Stimulated activated CD4-positive, alpha-beta T cell treated with anti-CD3 and anti-CD28 coated beads, Interleukin-1b, Interleukin-23, amount 100 ng/mL, for 4 hours (primary cell): ENCODE measurements at places on chromosomes 2 and 18.

GRCh38 chr2:69943000-69943842, 18.2 kb downstream of the ASPRV1 start:
- no peak for DNase-seq

DNA sequence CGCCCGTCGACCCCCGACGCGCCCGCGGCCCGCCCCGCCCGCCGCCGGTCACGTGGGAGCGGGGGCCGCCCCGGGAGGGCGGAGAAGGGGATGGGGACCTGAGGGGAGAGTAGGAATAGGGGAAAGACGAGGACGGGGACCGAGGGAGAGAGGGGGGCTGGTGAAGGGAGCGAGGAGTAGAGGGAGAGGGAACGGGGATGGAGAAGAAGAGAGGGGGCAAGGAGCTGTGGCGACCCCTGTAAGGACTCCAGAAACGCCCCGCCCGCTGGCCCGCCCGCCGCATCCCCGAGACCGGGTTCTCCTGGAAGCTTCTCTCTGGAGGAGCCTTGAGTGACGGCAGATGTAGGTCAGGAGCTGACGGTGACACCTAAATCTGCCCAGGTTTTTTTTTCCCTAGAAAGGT, 615 bp downstream of the ADNP2 start:
- peak; percentile 21 for DNase-seq

DNA sequence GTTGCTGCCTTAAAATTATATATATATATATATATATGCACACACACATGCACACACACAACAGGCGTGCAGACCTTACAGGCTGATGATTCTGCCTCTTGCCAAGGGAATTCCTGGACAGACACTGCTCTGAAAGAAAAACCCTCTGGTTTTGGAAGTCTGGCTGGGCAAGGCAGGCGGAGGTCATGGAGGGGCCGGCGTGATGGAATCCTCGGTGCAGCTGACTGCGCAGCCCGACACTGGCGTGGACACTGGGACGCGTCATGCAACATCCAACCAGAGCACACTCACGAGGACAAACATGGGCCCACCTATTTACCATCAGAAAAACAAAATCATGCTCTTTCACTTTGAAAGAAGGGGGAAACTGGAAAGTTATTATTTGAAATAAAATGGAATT, 235.3 kb downstream of the ZNF516 start:
- no peak for DNase-seq

DNA sequence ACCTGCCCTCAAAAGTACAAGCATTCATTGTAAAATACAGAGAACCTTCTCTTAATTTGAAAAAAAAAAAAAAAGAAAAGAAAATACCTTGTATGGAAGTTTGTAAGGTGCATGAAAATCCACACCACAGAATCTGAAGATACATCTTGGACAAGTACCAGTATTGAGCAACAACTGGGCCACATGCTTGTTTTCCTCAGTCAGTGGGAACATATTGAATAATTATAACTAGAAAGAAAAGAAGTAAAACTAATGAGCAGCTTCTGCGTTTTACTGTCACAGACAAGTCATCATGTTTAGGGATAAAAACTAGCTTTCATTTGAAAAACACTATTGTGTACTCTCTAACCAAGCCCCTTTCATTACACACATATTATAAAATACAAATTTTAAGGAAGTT, 5.8 kb upstream of the PEX13 start:
- DNase-seq: no peak

DNA sequence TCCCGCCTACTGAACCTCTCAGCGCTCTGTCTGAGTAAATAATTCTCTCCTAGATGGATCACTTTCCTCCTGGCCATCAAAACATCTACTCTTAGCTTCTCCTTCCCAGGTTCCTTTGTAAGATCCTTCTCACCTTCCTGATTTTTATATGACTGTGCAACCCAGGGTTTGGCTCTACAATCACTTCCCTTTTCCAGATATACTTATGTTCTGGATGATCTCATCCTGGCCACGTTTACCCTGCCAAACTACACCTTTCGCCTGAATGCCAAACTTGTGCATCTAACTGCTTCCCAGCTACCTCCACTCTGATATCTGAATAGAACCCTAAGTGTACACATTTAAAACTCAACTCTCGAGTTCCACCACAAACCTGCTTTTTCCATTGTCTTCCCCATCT, 290.5 kb upstream of the REV1 start:
- no peak for DNase-seq

DNA sequence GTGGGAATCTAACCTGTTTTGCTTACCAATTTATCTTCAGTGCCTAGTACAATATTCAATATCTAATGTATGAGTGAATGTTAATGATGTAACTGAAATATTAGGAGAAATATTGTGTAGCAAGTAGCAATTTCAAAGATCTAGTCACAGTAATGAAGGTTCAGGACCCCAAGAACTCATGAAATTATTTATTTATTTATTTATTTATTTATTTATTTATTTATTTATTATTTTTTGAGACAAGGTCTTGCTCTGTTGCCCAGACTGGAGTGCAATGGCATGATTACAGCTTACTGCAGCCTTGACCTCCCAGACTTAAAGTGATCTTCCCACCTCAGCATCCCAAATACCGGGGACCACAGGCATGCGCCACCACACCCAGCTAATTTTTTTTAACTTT, 126.9 kb downstream of the KCNJ3 start:
- no peak for DNase-seq

DNA sequence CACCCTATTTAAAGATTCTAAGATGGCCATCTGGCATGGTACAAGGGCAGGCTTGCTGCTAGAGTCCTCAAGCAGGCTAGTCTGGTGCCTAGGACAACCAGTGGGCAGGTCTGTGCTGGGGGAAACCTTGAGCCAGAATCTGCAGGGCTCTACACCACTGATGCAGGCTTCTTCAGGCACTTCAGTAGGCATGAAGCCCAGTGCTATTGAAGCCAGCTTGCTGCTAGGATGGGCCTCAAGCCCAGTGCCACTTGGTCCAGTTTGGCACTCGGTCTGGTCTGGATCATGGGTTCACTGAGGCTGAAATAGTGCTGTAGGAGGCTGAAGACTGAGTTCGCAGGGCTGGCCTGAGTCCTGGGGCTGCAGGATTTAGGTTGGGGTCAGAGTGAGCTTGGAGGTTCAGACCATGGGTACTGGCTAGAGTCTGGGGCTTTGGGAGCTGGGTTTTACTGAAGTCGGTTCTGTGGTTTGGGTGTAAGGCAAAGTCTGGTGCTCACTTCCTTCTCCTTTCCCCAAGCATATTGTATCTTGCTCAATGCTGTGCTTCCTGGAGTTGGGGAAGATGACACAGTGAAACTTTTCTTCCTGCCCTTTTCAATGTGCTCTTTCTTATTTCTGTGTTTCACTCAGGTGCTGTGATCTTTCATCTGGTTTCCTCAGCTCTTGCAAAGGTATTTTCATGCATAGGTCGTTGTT, 41.2 kb downstream of the SP100 start:
- DNase-seq: no peak

DNA sequence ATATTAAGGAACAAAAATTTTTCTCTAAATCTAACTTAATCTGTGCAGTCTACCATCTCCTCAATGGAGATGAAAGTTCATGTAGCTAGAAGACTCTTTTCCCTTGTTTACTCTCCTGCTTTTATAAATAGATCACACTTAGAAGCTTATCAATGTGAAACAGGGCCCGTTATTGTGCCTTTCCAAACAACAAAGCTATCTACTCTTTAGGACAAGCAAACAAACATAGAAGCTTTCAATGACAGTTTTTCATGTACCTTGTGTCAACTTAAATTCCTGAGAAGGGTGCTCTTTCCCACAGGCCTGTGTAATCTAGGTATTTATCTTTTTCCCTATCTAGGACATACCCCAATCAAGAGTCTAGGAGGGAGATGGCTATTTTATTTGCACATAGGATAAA, 247.8 kb upstream of the CWC22 start:
- no peak for DNase-seq

DNA sequence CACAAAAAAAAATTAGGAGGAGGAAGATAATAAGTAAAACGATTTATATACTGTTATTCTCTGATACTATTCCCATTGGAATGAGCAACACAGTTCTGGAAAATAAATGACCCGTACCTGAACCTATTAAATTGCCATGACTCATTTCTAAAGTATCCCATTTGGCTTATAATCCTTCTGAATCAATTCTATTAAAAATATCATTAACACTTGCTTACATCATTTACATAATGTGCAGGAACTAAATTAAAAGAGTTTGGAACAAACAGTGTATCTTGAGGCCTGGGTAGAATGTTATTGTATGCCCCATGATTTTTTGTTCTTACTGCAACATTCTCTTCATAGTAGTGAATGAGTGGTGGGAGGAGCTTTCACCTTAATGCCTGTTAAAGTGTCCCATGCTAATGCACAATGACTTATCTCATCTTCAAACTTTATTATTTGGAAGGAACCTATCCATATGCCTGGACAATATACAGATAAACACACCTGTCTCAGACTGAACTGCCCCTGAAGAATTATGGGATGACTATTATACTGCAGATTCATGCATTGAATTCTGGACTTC, 549.9 kb upstream of the ACVR2A start:
- DNase-seq: no peak

GRCh38 chr2:75489721-75490120, 71.0 kb downstream of the EVA1A start:
- DNase-seq: no peak

DNA sequence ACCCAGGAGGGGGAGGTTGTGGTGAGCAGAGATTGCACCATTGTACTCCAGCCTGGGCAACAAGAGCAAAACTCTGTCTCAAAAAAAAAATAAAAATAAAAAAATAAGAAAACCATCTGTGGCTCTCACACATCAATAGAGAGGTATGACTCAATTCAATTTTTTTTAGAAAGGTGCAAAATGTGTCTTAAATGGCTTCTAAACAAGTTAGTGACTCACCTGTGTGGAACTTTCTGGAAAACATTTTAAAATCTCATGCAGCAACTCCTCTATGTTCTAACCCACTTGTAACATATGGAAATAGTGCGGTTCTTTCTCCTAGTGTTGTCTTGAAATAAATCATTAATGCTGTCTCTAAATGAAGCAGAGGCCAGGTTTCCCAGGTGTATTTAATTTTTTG, 10.7 kb upstream of the SULT1C4 start:
- no peak for DNase-seq

DNA sequence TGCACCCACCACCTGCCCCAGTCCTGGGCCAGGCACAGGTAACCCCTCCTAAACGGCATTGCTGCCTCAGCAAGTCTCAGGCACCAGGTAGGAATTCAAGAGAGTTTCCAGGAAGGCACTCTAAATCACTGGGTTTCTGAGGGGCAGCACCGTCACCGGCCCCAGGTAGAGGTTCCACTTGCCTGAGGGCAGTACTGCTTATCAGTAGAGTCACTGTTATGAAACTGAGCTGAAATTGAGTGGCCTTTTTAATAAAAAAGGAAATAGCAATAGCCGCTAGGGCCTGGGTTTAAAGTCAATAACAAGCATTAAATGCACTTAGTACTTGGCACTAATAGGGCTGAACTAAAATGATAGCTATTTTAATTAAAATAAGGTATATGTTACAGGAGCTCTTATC, 653.7 kb downstream of the METTL4 start:
- DNase-seq: no peak
